ENCODE measurements at places on chromosomes 4 and X.

GRCh38 chrX:94256396-94256795, 582.4 kb downstream of the FAM133A start:
- DNase-seq: no peak

GRCh38 chr4:81470456-81471297, 1.0 kb downstream of the RASGEF1B start:
- DNase-seq: no peak

DNA sequence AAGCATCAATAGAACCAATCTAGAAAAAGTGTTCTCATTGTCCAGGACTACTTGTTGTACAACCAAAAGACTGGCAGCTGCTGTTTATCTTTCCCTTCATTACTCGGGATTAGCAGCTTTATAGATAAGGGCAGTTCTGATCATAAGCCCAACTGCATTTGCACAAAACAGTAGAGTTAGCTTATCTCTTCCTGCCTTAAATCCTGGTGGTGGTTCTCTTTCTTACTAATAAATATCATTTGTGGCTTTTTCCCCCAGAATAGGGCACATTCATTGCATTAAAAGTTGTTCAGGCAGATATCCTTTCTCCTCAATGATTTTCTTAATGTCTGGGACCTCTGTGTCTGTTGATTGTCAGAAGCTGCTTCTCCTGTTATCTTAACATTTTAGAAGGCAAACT, 20.2 kb upstream of the RRAGB start:
- no peak for DNase-seq

- no peak for DNase-seq
These were observed 18.2 kb downstream of the UGT2B11 start for GRCh38 chr4:69196209-69196965.

GRCh38 chr4:87966095-87966496, 9.4 kb upstream of the SPP1 start:
- no peak for DNase-seq

DNA sequence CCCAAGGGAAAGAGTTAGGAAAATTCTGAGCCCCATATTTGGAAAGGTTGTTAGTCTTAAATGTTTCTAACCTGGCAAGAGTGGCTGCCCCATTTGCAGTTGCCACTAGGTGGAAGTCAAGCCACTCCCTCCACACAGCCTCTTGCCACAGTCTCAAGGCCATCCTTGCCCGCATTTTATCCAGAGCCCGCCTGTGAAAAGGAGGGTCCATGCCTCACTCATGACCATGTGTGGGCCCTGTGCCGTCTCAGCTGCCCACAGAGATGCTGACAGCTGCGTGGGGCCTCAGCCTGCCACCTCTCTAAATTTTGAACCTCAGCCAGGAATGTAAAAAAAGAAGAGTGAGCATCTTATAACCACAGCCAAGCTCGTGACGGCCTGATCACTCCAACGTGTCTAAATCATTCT, 201.5 kb upstream of the FAM241A start:
- no peak for DNase-seq

DNA sequence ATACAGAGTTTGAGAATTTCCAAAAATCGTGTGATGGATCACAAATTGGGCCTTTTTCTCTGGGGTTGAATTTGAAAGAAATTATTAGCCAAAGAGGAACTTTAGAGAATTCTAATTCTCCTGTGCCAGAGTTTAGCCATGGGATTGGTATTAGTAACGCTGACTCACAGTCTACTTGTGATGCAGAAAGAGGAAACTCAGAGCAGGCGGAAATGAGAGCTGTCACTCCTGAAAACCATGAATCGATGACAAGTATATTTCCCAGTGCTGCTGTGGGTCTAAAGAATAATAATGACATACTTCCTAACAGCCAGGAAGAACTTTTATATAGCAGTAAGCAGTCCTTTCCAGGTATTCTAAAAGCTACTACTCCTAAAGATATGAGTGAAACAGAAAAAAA, 64.9 kb downstream of the N4BP2 start:
- no peak for DNase-seq
